ENCODE measurements at places on chromosomes 16 and 17.

- DNase-seq, result no peak
Measured at GRCh38 chr17:81400996-81401722, 5.9 kb downstream of the BAHCC1 start.

DNA sequence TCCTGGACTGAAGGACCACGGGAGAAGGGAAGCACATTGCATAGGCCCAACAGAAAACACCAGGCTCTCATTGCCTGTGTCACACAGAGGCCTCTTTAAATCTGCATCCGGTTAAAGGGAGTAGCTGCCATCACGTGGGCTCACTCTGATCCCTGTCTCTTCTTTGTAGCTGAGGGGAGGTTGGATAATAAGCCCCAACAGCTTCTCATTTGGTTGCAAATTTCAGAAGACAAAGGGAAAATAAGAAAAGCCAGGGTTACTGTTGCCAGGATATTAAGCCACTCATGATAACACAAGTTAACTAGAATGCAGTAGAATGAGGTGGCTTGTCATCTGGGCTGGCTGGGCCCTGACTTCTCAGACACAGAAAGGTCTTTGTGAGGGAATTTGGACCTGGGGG is 325.1 kb upstream of the ERCC4 start:
- no peak for DNase-seq

DNA sequence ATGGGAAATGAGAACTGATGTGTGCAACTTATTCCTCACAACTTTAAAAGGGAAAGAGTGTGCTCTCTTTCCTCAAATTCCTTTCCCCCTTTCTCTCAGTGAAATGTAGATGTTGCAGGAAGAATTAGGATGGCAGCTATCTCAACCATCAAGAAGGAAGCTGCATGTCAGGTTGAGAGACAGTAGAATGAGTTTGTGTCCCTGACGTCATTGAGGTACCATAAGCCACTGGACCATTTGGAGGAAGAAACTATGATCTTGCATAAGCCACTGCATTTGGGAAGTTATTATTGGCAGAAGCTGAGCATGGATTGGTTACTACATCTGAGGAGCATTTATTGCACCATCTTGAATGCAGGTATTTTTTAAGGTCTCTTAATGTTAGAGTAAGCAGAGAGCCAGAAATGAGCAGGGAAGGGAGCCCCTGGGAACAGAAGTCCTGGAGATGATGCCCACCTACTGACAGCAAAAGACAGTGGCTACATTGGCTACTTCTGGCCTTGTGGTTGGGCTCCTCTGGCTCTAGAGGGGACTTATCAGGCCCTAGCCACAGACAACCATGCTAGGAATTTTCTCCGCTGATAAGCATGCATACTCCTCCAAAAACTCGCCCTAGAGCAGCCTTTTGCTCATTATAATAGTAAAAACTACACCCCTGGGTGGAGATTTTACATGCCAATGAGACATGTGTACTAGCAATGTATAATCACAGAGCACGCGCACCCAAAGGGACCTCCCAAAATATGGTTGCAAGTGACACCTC is 249.0 kb upstream of the SALL1 start:
- DNase-seq, result no peak

GRCh38 chr17:8447799-8448198 is 12.1 kb downstream of the NDEL1 start:
- DNase-seq, result peak; percentile 41

GRCh38 chr17:63919311-63919723 is 678 bp upstream of the GH1 start:
- peak; percentile 71 for DNase-seq

DNA sequence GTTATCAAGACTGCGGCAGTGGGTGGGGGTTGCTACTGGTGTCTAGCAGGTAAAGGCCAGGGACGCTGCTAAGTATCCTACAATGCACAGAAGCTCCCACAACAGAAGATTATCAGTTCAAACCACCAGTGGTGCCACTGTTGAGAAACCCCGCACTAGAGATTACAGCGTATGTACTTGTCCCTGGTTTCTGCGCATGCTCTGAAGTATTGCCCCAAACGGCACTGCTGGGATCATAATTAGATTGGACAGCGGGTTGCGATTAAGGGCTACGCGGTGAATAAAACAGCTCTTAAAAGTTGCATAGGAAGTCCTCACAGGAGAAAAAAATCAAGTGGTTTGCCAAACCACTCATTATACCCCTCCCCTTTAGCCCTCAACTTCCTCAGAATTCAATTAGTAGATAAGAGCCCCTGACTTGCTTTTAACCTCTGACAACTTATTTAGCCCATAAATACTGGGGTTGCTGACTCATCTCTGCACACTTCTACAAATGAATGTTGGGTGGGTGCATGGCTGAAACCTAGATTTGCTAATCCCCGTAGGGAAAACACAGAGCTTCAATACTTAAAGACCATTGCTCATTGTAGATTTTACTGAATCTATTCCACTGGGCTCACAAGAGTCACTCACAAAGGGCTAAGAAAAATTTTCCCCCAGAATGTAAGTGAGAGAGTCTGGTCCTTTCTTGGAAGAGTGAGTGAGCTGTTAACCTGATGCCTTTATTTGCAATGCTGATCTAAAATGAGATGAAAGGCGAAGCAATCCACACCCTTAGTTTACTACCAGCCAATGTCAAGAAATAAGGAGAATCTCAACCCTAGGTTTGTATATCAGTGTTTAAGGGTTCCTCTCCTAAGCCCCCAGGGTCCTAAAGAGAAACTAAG is 91.8 kb downstream of the RGS9 start:
- peak; percentile 96 for DNase-seq

GRCh38 chr17:58360296-58361063 is 8.5 kb upstream of the SUPT4H1 start:
- DNase-seq, result peak; percentile 96

DNA sequence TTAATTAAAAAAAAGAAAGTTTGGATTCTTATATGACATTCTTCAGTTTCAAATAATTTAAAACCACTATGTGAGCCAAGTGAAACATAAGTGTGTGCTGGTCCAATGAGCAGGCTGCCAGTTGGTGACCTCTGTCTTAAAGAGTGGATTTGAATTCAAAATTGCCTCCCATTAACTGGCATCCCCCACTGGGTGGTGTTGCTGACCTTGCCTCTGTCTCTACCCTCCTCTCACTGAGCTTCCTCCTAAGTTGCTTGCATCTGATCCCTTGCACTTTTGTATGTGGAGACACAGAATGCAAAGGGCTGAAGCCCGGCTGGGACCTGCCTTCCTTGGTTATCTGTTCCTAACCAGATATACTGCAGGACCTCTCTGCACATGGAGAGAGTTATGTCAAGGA is 160.6 kb downstream of the CYLD start:
- DNase-seq, result no peak

GRCh38 chr16:728131-728889 is 1.4 kb downstream of the HAGHL start:
- DNase-seq, result peak; percentile 88

DNA sequence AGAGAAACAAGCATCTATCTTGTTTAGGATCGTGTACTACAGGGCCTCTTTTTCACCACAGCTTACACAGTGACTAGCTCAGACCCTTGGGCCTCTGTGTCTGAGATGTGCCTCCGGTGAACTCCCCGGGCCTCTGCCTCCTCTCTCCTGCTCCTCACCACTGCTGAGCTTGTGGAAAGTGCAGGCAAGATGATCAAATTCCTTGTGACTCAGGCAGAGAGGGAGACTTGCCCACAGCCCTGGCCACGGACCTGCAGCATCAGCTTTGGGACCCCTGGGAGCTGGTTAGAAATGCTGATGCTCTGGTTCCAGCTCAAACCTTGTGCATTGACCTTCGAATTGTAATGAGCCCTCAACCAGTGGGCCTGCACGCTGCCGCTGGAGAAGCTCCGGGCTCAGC is 79.8 kb downstream of the ZDHHC7 start:
- no peak for DNase-seq

- no peak for DNase-seq
Measured at GRCh38 chr17:32446949-32447348, 2.6 kb downstream of the PSMD11 start.

- no peak for DNase-seq
Measured at GRCh38 chr16:57924514-57924913, 46.4 kb downstream of the CNGB1 start.

DNA sequence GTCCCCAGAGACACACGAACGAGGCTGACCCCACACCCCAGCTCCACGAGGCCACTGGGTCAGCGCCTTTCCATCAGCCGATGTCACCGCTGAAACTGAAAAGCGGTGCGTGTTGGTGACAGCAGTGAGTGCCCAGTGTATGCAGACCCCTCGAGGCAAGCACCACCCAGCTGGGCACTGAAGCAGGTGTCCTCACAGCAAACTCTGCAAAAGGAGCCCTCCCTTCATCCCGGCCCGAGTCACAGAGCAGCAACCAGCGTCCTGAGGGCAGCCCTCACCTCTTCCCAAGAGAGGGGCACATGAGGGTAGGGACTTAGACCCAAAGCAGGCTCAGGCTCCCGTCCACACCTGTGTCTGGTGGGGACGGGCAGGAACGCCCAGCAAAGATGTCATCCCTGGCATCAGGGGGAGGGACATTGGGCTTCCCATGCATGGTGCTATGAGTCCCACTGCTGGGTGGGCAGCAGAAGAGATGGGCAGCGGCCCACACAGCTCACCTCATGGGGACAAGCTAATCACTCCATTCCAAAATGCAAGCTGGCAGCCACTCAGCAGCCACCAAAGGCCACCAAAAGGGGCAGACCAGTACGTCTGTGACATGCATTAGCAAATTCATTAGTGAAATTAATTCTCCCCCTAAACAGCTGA is 49.2 kb downstream of the RBFOX3 start:
- DNase-seq, result no peak

GRCh38 chr17:43897831-43898230 is 9.5 kb downstream of the MPP2 start:
- DNase-seq, result no peak

- peak; percentile 59 for DNase-seq
Measured at GRCh38 chr16:81469710-81470535, 25.3 kb downstream of the CMIP start.

Data from hematopoietic multipotent progenitor cell treated with erythropoietin and hydrocortisone succinate and interleukin-3 and kit ligand, for 8 days (in vitro differentiated cells).